ENCODE measurements at places on chromosomes 4 and X.

GRCh38 chr4:101142259-101142658 is 205.1 kb downstream of the PPP3CA start:
- no peak for DNase-seq

DNA sequence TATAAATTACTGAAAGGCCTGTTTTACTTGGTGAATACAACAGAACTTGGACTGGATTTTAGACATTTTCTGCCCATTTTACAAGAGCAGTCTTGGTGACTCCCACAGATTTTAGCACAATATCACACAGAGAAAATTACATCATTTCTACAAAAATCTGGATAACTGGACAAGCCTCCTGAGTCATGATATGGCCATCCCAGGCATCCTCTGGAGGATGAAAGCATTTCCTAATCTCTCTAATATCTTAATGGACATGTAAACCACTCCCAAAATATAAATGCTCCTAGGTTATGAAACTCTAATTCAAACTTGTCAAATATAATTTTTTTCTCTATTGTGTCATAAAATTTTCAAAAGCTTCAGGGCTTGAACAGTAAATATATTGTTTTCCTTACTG is 1170.8 kb upstream of the PCDH7 start:
- no peak for DNase-seq

DNA sequence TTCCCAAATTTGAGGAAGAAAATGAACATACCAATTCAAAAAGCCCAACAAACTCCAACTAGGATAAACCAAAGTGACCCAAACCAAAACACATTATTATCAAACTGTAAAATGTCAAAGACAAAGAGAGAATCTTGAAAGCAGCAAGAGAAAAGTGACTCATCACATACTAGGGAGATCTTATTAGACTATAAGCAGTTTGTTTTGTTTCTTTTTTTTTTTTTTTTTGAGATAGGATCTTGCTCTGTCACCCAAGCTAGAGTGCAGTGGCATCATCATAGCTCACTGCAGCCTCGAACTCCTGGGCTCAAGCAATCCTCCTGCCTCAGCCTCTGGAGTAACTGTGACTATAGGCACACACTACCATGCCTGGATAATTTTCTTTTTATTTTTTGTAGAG is 12.6 kb downstream of the C4orf36 start:
- no peak for DNase-seq

DNA sequence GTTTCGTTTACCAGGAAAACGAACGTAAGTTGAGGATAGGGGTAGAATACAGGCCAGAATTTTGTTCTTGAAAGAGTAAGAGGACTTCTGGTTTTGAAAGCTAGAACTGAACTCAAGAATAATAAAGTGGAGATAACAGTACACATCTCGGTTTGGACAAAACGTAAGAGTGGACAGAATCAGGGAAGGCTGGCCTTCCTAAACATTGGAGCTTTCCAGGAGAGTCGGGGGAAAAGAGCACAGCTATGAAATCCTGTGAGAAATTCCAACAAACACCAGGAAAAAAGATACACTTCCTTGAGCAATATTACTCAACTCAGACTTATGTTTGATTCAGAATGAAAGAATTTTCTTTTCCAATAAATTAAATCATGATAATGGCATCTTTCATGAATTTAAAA is 1.2 kb downstream of the CTSO start:
- no peak for DNase-seq

- no peak for DNase-seq
These were observed 52.6 kb downstream of the FNIP2 start for GRCh38 chr4:158821228-158821971.

- peak; percentile 40 for DNase-seq
These were observed 1537.8 kb upstream of the PABPC4L start for GRCh38 chr4:135739354-135739753.

- no peak for DNase-seq
These were observed 96.5 kb upstream of the MAOA start for GRCh38 chrX:43559644-43560043.
